Left colon (tissue), 2 donors: ENCODE measurements at places on chromosomes 16 and 17.
A peak's percentile ranks its signal among the peaks of the same experiment; 100 is the strongest.

- no peak for DNase-seq
Observed at GRCh38 chr16:90031186-90031930, 12.1 kb upstream of the DBNDD1 start.

GRCh38 chr16:27431773-27432532 is 30.0 kb downstream of the IL21R start:
- DNase-seq, result no peak

GRCh38 chr17:13594762-13595598 is 6.7 kb downstream of the HS3ST3A1 start:
- DNase-seq, result peak; percentile 74

GRCh38 chr16:66390346-66391108 is 24.0 kb downstream of the CDH5 start:
- DNase-seq, result no peak

- no peak for DNase-seq
Observed at GRCh38 chr16:10684511-10685151, 10.1 kb downstream of the TEKT5 start.

DNA sequence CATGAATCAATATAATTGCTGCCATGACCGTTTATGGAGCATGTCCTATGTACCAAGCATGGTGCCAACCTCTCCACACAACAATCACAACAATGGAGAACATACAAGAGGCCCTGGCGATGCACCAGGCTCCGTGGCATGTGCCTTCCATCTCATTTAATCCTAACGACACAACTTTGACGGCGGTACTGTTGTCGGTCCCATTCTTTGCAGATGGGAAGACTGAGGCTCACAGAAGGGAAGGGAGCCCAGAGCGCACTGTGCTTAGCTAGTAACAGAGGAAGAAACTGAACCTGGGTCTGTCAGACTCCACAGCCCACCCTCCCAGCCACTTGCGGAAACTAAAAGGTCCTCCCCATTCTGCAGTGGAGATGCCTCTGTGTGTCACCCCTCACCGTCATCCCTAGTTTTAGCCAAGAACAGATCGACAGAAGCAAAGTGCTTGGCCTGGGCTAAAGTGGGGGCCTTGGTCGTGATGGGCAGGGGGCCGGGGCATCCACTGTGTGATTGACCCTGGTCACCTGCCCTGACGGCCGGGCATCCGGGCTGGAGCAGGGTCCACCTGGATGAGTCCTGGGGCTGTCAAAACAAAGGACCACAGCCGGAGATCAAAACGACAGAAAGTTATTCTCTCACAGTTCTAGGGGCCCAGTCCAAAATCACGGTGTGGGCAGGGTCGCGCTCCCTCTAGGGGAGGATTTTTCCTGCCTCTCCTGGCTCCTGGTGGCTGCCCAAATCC is 183.9 kb downstream of the C16orf95 start:
- DNase-seq, result no peak

DNA sequence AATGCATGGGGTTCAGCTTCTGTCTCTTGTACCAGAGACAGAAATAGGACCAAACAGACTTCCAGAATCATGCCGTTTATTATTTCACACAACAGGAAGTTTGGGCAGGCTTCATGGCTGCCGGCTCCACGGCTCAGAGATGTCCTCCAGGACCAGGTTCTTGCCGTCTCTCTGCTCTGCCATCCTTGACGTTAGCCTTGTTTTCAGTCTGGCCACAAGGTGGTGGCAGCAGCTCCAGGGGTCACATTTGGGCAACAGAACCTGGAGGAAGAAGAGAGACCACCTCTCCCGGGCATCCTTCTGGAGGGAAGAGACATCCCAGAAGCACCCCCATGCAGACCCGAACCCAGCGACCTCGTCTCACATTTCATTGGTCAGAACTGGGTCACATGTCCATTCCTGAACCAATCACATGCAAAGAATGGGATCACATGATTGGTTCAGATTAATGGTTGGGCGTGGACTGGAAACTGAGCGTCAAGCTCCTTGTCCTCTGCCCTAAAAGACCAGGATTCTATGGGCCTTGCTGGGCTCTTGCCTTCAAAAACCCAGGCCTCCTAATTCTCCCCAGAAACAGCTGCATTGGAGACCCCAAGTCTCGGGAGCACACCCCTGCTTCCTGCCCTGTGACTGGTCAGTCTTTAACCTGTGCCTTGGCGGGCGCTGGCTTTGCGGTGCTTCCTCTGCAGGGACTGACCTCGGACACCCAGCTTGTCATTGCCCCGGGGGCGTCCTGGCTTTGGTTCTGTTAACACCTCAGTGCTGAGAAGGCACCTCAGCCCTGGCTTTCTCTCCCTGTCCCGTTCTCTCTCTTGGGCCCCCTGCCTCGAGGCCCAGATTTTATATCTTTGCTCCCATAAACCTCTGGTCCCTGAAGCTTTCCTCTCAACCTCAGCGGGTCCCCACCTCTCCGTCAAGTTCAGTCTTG is 63.3 kb downstream of the IRF8 start:
- no peak for DNase-seq
